ENCODE measurements at places on chromosomes 6 and 20.

DNA sequence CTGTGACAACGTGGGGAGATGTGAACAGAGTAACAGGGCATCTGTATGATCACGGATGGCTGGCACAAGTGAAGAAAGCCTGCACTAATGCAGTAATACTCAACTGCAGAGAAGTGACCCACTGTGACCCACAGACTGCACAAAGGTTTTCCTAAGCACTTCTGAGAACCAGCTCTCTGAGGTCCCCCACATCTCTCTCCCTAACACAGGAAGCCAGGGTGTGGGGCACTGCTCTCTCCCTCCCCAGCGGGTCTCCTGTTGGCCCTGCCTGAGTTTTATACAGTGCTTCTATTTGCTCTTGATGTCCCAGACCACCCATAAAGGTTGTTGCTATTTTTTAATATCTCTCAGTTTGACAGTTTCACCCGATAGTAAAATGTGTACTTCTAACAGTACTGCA, 11.3 kb downstream of the APMAP start:
- DNase-seq: no peak

DNA sequence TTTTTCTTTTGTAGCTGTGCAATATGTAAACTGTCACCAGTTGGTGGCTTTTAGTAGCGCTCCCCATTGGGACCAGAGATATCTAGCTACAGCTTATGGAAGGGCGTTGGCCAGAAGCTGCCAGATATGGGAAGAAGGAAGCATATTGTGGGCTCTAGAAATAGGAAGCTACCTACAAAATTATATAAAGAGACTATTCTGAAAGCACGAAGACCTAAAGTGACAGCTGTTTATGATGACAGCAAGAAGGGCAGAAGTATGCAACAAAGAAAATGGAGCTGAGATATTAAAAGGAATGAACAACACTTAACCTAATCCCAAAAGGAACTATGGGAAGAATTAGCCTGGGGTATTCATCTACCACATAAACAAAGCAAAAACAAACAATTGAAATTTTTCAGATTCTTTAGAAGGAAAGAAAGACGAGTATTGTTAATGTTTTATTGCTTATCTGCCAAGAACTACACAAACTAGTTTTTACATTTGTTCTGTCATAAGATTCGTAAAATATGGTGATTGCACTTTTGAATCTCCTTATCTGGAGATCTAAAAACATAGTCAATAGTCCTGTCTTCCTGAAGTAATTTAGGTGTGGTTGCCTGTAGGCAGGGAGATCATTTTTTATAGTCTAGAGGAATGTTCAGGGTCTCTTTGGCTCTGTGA, 81.6 kb downstream of the NCOA7 start:
- no peak for DNase-seq

DNA sequence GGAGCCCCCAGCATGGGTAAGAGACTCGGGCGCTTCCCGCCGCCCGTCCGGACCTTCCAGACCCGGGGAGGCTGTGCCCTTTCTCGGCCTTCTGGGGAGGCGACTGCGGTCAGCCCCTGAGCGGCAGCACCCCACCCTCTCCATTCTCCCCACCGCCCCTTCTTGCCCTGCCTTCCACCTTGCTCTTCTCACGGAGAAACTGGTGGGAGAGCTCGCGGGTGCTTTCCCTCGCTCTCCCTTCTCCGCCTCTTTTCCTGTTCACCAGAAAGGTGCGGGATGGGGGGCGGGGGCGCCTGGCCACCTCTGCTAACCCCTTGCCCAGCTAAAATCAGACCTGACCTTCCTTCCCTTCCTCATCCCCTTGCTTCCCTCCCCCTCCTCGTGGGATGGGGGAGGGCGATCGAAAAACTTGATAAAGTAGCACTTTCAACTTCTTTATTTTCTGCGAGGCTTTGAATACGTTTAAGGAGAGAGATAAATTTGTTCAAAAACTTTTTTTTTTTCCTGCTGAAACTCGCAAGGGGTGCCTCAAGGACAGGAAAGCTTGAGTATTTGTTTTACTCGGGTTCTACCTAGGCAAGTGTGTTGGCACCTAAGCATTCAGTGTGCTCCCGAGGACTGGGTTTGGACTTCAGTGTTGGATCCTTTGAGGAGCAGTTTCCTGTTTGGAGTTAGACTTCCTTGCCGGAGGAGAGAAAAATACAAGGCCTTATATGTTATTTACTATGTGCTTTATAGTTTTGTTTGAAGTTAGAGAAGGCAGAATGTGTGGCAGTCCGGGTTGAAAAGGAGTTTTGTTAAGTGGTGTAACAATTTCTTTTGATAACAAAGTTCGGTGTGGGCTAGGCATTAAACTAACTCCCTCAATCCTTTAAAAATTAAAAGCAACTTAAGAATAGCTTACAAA, 897 bp downstream of the CD2AP start:
- peak; percentile 33 for DNase-seq

GRCh38 chr20:3071610-3072529, at the start of gene OXT:
OXT (plus strand) TSS chr20:3071620; CDS start chr20:3071656, 36 bp downstream.
- DNase-seq: peak; percentile 44

DNA sequence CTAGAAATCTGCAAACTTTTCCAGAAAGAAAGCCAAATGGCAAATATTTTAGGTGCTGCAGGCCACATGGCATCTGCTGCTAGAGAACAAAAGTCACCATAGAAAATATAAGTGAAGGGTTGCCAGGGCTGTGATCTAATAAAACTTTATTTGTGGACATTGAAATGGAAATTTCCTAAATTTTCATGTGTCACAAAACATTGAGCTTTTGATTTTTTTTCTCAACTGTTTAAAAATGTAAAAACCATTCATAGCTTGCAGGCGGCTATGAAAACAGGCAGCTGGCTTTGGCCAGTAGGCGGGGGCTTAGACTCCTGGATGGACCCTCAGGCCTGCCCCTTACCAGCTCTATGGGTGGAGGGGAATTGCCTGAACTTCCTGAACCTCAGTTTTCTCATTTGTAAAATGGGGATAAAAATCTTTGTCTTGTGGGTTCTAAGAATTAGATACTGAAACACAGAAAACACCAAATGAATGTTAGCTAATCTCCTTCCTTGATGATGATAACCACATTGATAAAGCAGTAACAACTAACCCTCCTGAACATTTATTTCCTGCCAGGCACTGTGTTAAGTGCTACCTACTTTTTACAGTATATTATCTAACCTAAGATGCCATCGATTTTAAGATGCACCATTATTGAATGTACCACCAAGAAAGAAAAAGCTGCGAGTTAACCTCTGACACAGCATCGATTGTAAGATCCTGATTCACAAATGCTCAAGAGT, 85.5 kb downstream of the SLC22A23 start:
- no peak for DNase-seq

GRCh38 chr20:47727170-47727880, 58.0 kb downstream of the SULF2 start:
- DNase-seq: peak; percentile 89

DNA sequence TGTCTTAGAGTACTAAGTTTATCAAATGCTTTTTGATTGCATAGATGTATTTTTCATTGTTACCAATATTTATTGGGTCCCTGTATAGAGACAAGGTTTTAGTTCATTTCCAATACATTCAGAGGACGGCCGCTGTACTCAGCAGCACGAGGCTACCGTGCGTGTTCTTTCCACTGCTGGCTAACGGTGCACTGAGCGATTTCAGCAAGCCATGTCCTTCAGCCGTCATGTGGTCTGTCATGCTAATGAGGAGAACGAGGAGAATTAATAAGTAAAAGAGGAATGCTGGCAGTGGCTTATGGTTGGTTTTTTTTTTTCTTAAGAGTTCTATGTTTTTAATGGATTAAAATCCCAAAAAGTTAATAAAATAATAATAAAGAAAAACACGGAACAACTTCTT, 253.6 kb downstream of the ARID1B start:
- DNase-seq: no peak

DNA sequence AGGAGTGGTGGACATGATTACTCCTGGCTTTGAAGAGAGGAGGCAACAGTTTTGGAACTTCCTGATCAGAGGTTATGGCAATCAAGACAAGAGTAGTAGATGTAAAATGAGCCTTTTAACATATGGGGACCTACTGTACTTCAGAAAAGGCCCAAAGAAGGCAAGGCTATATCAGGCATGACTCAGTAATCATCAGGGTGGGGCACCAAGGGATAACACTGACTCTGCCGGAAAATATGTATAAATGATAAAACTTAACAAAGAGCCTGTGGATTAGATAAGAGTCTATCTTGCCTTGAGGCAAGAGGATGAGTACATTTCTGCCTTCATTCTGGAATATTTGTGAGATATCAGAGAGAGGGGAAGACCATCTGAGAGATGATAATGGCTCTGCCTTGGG, 1389.9 kb upstream of the MAP3K7 start:
- no peak for DNase-seq

DNA sequence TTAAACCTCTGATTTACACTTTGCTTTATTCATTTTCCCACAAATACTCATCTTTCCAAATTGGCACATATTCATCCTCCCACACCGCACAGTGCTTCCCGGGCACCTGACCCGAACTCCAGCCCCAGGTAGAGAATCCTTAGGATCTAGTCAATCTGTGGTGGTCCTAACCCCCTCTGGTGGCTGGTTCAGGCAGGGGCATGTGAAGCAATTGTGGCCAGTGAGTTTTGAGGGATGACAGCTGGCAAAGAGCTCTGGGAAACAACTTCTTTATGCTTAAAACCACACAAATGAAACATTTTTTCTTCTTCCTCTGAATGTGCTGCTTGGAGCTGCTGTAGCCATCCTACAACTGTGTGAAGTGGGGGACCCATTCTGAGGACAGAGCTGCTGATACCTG, 54.7 kb downstream of the ELOVL5 start:
- DNase-seq: no peak

- no peak for DNase-seq
Measured at GRCh38 chr6:143099647-143100046, 39.0 kb downstream of the AIG1 start.

DNA sequence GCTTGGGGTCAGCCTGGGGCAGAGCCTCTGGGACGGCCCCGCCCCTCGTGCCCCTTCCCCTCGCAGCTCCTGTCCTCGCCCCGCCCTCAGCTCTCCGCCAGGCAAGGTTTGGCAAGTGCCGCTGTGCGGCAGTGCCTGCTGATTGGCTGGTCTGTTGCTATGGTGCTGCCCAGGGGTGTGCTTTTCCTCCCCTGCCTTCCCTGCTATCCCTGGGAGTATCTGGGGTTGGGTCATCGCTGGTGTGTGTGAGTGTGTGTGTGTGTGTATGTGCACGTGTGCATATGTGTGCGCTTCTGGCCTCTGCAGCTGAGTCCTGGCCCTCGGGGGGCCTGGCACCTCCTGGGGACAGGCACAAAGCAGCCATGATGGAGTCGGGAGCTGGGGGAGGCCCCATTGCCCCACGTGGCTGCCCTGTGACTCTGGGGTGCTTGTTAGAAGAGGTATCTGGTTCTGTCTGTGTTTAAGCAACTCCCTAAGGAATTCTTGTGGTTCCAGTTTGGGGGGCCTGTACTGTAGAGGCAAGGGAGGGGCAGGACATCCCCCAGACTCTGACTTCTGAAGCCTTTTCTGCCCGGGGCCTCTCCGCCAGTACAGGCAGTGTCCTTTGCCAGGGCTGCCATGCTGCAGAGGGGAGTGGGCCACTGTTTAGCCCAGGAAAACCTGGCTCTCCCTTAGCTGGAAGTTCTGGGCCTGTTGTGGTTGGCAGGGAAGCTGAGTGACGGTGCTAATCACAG, 6.9 kb downstream of the RTEL1 start:
- no peak for DNase-seq

- peak; percentile 73 for DNase-seq
Measured at GRCh38 chr20:38307371-38308046, 3.6 kb downstream of the BPI start.

GRCh38 chr20:13659288-13659687, 20.6 kb upstream of the TASP1 start:
- DNase-seq: peak; percentile 34

- peak; percentile 48 for DNase-seq
Measured at GRCh38 chr6:3769610-3770009, 18.1 kb upstream of the PXDC1 start.

DNA sequence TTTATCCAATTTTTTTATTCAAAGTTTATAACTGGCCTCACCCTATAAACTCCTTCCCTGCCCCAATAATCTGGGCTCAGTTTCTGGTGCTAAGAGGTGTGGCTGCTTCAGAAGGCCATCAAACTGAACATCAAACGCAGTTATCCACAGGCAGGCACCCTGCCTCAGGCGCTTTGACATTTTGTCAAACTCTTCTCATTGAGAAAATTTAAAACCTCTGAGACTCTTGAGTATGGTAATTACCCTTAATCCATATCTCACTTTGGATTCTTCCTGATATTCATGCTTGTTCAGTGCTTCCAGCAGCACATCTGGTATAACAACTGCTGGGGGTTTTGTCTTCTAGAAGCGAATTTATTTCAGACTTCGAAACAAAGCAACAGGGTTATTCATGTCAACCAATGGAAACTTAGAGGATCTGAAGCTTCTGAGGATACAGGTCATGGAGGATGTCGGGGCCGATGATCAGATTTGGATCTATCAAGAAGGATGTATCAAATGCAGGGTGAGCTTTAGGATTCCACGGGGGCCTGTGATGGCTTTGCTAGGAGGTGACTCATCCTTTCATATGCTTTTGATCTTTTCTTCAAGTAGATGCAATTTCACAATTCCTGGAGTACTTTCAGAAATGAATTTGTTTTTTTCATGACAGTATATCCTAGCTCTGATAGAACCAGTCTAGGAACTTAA, 68.2 kb downstream of the RTN4IP1 start:
- DNase-seq: peak; percentile 76

DNA sequence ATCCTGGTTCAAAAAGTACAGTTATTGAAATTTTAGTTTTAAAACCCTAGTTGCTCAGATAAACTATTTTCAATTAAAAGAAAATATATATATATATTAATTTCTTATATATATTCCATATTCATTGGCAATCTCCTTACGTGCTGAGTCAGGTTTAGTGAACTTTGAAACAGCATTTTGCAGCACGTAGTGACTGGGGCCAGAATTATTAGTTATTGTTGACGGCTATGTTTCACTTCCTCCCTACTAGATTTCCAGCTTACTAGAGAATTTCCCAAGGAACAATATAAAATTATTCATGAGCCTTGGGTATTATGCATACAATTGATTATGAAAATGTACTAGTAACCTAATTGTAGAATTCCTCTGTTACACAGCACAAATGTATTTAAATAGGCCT, 150.3 kb downstream of the KLHL32 start:
- no peak for DNase-seq

DNA sequence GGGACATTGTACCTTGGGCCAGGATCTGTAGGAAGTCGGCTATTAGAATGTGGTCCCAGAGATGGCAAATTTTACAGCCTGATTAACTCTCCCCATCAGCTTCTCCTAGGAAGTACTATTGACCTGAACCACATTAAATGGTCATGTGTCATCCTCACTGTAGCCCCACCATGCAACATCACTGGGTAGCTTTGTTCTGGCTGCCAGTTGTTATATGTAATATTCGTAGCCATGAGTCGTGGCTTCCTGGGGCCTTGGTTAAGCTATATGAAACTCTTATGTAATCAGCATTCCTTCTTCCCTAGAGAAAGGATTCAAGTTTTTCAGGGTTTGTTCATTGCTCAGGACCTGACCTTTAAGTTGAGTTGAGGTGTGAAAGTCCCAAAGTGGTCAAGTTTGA, 125.7 kb downstream of the ANKS1A start:
- no peak for DNase-seq
